ENCODE measurements at places on chromosomes 6 and 20. TPM values are rescaled to one million over a fixed set of nuclear protein-coding genes. Genes with fewer than 3 reads are reported as not detected.
A peak's percentile ranks its signal among the peaks of the same experiment; 100 is the strongest.

GRCh38 chr6:156420172-156420993 lies 356.8 kb upstream of the ARID1B start:
- H3K27ac ChIP-seq: peak overlapping the region; percentile 61
- no peak for DNase-seq
- no peak overlapping the region for H3K4me3 ChIP-seq
- peaks cover 52% of the 10 kb centered on the region for H3K4me1 ChIP-seq
- H3K36me3 ChIP-seq: peaks cover 14% of the 10 kb centered on the region
- no peaks in the 10 kb centered on the region for H3K27me3 ChIP-seq

GRCh38 chr6:26019967-26020328 lies 57.3 kb downstream of the TRIM38 start:
- peaks cover 9% of the 10 kb centered on the region for H3K4me1 ChIP-seq
- no peaks in the 10 kb centered on the region for H3K27me3 ChIP-seq
- DNase-seq: no peak
- H3K27ac ChIP-seq: peak overlapping the region; percentile 100

TSPO2 gene
- total RNA-seq: not detected

HS3ST5 gene
- total RNA-seq: 0.05 TPM

FITM2 gene
- total RNA-seq: 10.0 TPM

LST1 gene
- not detected for total RNA-seq

DNA sequence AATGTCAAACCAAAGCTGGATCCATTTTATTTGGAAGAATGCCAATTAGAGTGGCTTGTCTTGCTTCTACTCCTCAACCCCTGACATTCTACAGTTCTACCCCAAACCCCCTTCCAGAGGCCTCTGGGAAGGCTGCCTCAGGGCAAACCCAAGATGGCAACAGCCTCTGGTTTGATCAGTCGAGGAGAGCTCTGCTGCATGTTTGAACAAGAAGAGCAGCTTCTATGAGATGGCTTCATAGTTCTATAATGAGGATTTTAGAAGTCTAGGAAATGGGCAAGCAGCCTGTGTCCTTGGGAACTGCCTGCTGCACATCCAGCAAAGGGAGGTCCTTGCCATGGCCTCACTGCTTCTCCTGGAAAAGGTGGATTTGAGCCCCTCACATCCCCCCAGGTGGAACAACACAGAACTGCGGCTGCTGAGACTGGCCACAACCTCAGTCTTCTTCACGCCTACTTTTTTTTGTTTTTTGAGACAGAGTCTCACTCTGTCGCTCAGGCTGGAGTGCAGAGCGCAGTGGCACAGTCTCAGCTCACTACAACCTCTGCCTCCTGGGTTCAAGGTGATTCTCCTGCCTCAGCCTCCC lies 37.9 kb downstream of the ZC3H12D start:
- peaks cover 7% of the 10 kb centered on the region for H3K4me1 ChIP-seq
- no peak overlapping the region for H3K4me3 ChIP-seq
- DNase-seq: no peak
- no peaks in the 10 kb centered on the region for H3K36me3 ChIP-seq

DNA sequence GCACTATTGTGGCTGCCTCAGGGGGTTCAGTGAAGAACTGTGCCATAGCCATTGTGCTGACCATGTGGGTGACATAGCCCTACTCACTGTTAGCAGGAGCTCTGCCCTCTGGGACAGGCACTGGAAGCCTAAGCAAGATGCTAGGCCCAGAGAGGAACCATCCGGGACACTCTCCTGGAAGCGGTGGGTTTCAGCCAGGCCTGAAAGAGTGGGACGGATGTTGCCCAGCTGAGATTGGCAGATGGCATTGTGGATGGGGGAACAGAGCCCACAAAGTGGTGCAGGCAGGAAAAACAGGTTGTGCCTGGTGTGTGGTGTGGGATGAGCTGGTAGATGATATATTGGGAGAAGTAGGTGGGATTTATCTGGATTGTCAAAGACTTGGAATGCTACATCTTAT lies 40.1 kb downstream of the DLGAP4 start:
- H3K36me3 ChIP-seq: no peaks in the 10 kb centered on the region
- H3K4me3 ChIP-seq: no peak overlapping the region
- no peaks in the 10 kb centered on the region for H3K4me1 ChIP-seq

PSORS1C2 gene
- not detected for total RNA-seq

PTCRA gene
- not detected for total RNA-seq

CTAGE9 gene
- total RNA-seq: not detected

- H3K36me3 ChIP-seq: peaks cover 2% of the 10 kb centered on the region
- peaks cover 44% of the 10 kb centered on the region for H3K4me1 ChIP-seq
- peak overlapping the region; percentile 10 for H3K4me3 ChIP-seq
- H3K27ac ChIP-seq: peak overlapping the region; percentile 56
- H3K27me3 ChIP-seq: no peaks in the 10 kb centered on the region
- DNase-seq: no peak
Measured at GRCh38 chr6:83985308-83985713, 48.3 kb upstream of the MRAP2 start.

DNA sequence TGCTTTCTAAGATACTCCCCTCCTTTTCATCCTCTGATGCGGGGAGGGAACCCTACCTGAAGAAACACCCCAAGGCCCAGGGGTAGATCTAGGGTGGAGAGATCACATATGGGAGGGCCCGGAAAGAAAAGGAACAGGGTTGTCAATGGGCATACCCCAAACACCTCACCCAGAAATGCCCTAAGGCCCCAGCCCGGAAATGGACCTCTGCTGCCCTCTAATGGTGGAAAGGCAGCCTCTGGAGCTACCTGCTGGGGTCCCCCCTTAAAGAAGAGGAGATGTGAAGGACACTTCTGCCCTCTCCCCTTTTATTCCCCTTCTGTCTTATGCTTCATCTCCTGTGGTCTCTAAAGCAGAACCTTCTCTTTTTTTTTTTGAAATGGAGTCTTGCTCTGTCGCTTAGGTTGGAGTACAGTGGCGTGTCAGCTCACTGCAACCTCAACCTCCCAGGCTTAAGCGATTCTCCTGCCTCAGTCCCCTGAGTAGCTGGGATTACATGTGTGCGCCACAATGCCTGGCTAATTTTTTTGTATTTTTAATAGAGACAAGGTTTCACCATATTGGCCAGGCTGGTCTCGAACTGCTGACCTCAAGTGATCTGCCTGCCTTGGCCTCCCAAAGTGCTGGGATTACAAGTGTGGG lies 458 bp upstream of the ARMC12 start:
- DNase-seq: no peak
- no peaks in the 10 kb centered on the region for H3K27me3 ChIP-seq
- no peaks in the 10 kb centered on the region for H3K36me3 ChIP-seq
- no peak overlapping the region for H3K4me3 ChIP-seq

CLPSL1 gene
- total RNA-seq: not detected

DNA sequence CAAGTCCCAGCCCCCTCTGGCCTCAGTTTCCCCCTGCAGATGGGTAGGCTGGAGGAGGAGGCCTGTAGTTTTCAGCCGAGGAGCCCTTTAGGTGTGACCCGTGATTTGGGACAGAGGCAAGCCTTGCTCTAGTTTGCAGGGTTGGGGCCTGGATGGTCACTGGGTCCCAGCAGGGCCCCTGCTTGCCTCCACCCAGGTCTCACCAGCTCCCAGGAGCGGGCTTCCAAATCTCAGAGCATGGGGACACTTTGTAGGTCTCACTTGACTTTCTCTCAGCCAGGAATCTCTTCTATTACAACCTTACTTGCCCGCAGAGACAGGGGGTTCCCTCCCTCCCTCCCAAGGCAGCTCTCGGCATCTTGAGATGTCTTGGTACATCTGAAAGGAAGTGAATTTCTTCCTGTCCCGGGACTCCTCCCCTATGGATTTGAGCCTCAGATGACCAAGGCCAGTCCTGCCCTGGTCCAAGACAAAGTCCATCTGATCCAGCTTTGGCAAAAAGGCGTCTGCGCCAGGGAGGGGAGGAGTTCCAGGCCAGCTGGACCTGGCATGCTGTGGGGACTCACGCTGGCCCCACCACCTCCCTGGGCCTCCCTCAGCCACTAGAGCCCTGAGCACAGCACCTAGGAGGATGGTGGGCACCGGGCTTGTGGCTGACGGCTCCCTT lies 47.4 kb downstream of the SRC start:
- no peaks in the 10 kb centered on the region for H3K27me3 ChIP-seq
- peaks cover 9% of the 10 kb centered on the region for H3K36me3 ChIP-seq
- peaks cover 9% of the 10 kb centered on the region for H3K4me1 ChIP-seq
- H3K4me3 ChIP-seq: no peak overlapping the region

DNA sequence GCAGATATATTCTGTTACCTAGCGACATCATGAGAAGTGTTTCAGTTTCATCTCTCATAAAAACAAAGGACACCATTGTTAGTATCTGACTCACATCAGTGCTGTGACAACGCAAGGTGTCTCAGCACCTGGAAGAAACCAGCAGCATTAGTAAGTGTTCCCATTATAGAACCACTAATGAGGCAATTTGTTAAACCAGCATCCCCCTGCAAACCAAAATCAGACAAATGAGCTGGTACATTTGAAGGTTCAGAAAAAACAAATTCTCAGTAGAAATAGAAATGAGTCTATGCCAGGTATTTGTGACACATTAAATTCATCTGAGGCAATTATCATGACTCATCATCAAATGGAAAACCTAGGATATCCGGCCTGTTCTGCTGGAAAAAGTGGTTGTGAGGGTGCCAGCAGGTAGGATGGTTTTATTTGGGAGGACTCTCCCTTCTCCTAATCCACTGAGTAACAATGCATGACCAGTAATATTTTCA lies 151.7 kb downstream of the TMEM200A start:
- no peaks in the 10 kb centered on the region for H3K36me3 ChIP-seq
- H3K4me3 ChIP-seq: no peak overlapping the region
- peaks cover 6% of the 10 kb centered on the region for H3K4me1 ChIP-seq
- no peaks in the 10 kb centered on the region for H3K27me3 ChIP-seq
- H3K27ac ChIP-seq: no peak overlapping the region
- no peak for DNase-seq

GRCh38 chr6:151179321-151179720 lies 60.4 kb upstream of the AKAP12 start:
- peaks cover 3% of the 10 kb centered on the region for H3K36me3 ChIP-seq
- no peaks in the 10 kb centered on the region for H3K4me1 ChIP-seq
- no peak overlapping the region for H3K4me3 ChIP-seq

OR2B6 gene
- total RNA-seq: not detected

BPI gene
- 0.68 TPM for total RNA-seq

SGK1 gene
- total RNA-seq: 102 TPM

DNA sequence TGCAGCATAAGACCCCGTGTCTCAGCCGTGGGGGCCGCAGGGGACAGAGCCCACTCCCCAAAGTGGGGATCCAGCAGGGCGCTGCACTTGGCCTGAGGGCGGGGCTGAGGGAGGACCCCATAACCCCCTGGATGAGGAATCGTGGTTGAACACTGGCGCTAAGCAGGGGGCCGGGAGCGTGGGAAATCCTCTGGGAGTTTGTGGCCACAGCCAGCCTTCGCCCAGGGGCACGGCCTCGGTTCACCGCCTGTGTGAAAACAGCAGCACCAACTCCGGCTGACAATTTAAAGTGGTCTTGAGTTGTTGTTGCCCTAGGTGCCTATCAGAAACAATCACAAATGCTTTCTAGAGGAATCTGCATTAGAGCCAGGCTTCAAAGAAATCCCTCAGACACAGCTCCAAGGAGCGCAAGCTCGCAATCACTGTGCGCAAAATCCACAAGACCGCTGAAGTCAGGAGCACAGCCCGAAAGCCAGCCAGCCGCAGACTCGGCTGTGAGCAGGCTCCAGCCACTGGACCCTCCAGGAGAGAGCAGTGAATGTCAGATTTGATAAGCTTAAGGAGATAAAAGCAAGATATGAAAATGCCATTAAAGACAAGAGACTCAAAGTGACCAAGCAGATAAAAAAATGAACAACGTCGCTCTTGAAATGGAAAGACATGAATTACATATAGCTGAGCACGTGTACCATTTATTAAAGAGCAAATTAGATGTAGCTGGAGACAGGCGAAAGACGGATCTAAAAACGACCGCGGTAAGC lies 10.9 kb upstream of the RPS6KA2 start:
- no peak for DNase-seq
- H3K27ac ChIP-seq: no peak overlapping the region
- no peaks in the 10 kb centered on the region for H3K27me3 ChIP-seq
- H3K4me1 ChIP-seq: peaks cover 12% of the 10 kb centered on the region

GRCh38 chr6:75333676-75334200 lies 49.1 kb upstream of the TMEM30A start:
- no peak for DNase-seq
- no peak overlapping the region for H3K4me3 ChIP-seq
- H3K4me1 ChIP-seq: peaks cover 26% of the 10 kb centered on the region
- H3K36me3 ChIP-seq: no peaks in the 10 kb centered on the region
- no peaks in the 10 kb centered on the region for H3K27me3 ChIP-seq
